ENCODE measurements at places on chromosomes 6 and 20. TPM values are rescaled to one million over a fixed set of nuclear protein-coding genes. Genes with fewer than 3 reads are reported as not detected.

GRCh38 chr20:4973330-4974097 is 27.8 kb downstream of the SLC23A2 start:
- DNase-seq, result no peak

PDE7B gene
- 4.1 TPM for total RNA-seq

SRSF12 gene
- total RNA-seq, result 38.0 TPM

DDO gene
- total RNA-seq, result 0.45 TPM

DNA sequence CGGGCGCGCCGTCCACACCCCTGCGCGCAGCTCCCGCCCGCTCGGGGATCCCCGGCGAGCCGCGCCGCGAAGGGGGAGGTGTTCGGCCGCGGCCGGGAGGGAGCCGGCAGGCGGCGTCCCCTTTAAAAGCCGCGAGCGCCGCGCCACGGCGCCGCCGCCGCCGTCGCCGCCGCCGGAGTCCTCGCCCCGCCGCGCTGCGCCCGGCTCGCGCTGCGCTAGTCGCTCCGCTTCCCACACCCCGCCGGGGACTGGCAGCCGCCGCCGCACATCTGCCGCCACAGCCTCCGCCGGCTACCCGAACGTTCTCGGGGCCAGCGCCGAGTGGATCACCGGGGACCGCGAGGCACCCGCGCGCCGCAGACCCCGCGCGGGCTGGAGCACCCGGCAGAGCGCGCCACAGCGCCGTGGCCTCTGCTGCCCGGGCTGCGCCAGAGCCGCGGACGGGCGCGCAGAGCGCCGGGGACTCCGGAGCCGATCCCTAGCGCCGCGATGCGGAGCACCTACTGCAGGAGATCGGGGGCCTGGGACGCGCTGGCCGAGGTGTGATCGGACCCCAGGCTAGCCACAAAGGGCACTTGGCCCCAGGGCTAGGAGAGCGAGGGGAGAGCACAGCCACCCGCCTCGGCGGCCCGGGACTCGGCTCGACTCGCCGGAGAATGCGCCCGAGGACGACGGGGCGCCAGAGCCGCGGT is at the start of gene BMP2:
Gene BMP2, plus strand, starts transcription at position 151 of the 692 bp plus-strand sequence. CDS start 2,441 bp downstream, outside the sequence.
- peak; percentile 5 for DNase-seq

DNA sequence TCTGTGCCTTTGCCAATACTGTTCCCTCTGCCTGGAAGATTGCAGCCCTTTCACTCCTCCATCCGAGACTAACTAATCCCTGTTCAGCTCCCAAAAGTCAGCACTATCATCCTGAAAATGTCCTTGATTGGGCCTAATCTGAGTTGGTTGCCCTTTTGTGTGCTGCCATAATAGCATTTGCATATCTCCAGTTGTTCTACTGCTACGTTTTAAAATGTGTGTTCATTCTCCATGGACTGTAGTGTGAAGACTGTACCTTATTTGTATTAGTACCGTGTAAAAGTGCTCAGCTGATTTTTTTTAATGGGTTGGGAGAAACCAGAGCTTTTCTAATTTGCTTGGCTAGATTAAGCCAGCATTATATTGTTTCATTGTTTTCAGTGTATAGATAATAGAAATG is 401.3 kb downstream of the LAMA2 start:
- DNase-seq, result no peak

DNA sequence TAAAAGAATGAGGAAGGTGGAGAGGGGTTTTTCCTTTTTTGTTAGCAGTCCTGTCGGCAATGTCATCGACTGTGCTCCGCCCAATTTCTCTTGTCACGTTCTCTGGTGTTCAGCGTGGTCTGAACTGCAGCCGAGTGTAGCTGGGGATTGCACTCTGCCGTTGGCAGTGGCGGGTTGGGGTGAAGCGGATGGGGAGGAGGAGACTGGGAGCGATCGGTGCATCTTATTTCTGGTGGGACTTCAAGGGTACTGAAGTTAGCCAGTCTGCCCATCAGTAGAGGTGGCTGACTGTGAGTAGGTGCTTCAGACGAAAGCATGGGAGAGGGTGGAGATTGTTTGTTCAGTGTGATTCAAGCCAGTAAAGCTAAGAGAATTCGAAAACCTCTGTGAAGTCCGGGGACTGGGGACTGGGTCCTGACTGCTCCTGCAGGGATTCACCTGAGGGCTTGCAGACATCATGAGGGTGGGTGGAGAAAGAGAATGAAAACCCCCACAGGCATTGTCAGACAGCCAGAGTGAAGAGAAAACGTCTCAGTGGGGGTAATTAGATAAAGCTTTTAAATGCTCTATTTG is 5.1 kb downstream of the RREB1 start:
- no peak for DNase-seq

ANKRD6 gene
- total RNA-seq, result 44.1 TPM

- DNase-seq, result no peak
Measured at GRCh38 chr6:112980676-112981075, 633.5 kb downstream of the RFPL4B start.

DNA sequence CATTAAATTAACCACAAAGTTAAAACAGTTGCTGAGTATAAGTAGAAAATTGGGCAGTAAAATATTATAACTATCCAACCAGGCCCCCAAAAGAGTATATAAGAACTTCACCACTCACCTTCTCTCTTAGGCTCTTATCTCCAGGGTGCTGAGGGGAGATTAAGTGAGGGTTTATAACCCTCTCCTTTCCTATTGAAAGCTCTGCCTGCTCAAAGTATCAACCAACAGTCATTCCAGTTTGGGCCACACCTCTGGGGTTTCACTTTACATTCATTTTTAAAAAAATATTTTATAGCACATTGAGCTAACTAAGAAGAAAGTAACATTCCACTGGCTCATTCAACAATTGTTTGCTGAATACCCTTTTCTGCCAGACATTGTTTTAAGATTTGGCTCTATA is 22.1 kb downstream of the GSTA4 start:
- DNase-seq, result no peak

ENPP3 gene
- 0.64 TPM for total RNA-seq

- DNase-seq, result no peak
Measured at GRCh38 chr6:90198758-90199425, 97.8 kb downstream of the BACH2 start.

DNA sequence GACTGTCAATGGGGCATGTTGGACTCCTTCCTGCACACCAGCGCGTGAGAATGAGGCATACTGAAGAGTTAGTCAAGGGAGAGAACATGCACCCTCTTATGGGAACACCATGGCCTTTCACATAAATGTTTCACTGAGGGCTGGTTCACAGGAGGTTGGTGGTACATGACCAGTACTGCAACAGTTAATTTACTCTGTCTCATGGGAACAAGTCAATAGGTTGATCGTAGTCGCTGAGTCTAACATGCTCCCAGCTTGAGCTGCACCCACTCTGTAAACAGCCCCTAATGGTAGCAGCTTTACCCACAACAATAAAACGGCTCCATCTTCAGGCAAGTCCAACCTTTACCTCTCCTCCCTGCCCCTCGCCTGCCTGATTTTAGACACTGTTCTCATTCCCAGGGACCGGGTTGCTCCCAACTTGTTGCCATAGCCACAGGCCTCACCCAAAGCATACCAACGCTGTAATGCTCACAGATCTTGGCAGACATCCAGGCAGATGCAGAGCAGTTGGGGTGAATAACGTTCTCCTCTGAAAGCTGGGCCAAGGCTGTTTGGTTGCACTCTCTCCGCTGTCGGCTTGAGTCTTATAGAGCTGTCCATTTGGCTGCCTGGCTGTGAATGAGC is 111.3 kb downstream of the LY86 start:
- DNase-seq, result no peak

DNA sequence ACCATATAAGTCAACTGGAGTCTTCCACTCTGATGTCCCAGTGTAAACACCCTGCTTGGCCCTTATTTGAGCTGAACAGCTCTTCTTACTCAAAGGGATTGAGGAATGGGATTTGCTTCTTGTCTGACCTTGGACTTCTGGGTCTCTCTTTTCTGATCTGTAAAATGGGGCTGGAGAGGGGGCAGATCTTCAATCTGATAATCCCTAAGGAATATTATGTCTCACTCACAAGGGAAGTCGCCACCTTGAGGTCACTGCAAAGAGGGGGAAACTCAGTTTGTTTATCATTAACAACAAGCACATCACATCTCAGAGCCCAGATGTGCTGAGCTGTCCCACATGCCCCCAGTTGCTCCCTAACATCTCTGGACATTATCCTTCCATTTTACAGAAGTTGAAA is 15.1 kb downstream of the KCNS1 start:
- DNase-seq, result no peak

AHI1 gene
- 54.0 TPM for total RNA-seq

ADGRB3 gene
- 237 TPM for total RNA-seq
